ENCODE measurements at places on chromosomes 12 and 14. TPM values are rescaled to one million over a fixed set of nuclear protein-coding genes. Genes with fewer than 3 reads are reported as not detected.

DNA sequence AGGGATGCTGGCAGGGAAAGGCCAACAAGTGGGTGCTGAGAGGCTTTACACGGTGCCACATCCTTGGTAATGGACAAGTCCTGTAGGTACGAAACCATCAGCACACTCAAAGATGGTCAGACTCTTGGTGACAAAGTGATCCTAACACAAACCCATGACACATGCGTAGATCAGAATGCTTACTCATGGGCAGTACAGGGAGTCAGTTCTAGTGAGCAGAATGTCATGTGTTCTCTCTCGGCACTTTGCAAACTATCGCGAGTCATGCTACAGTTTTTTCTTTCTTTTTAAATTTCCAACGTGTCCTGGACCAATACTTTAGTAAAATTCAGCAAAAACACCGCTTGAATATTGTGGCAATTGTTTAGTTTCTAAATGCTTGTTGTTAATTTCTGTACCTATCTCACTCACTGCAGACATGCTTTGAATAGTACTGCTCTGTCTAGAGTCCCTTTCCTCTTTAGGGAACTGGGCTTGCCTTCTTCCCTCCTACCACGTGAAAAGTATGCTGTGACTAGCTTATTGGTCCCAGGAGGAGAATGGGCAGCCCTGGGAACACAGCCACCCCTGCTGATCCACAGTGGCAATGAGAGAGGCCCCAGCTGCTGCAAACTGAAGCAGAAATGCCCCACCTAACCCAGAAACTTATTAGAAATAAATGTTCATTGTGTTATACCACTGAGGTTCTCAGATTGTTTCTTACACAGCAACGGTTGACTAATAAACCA lies 62.4 kb downstream of the UBR7 start:
- DNase-seq: peak; percentile 60

The TAS2R8 gene
- not detected for total RNA-seq

The GYS2 gene
- total RNA-seq: not detected

The PRB2 gene
- not detected for total RNA-seq

- no peak for DNase-seq
Measured at GRCh38 chr12:131129839-131130238, 176.1 kb downstream of the ADGRD1 start.

The PRH2 gene
- not detected for total RNA-seq

The RNF10 gene
- total RNA-seq: 59.4 TPM

DNA sequence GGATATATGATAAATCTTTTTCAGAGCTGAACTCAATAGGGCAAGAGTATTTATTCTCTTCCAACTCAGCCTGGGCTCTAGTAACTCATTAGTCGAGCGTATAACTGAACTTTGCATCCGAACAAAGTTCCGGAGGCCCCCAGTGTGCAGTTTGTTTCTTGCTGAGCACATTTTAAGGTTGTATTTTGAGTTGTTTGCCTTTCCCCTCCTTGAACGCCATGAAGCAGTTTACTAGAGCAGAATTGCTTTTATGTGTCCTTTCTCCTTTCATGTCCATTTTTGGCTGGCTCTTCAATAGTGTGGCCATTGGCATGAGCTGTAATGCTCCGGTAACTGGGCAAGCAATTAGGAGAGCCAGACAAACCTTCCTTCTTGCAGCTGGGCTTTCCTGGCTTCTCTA lies 105.3 kb downstream of the WIF1 start:
- DNase-seq: no peak

The B4GALNT3 gene
- 3.3 TPM for total RNA-seq

DNA sequence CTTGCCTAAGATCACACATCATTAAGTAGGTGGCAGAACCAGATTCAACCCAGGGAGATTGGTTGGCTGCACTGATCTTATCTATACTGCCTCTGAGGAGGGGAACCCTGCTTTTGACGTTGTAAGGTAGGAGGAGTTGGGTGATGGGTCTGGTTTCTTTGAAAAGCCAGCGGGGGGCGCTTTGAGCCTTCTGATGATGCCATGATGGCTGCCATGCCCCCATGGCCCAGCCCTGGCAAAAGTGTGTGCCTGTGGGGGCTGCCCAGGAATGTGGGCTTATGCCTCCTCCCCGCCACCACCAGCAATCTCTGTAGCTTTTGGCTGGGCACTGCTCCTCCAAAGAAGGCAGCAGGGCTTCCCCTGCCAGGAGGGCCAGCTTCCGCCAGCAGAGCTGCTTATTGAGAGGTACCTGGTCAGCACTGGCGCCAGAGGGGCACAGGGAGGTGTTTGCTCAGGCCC lies 224.3 kb downstream of the SLC41A2 start:
- DNase-seq: no peak

GRCh38 chr12:77087427-77087826 lies 22.1 kb upstream of the E2F7 start:
- no peak for DNase-seq

DNA sequence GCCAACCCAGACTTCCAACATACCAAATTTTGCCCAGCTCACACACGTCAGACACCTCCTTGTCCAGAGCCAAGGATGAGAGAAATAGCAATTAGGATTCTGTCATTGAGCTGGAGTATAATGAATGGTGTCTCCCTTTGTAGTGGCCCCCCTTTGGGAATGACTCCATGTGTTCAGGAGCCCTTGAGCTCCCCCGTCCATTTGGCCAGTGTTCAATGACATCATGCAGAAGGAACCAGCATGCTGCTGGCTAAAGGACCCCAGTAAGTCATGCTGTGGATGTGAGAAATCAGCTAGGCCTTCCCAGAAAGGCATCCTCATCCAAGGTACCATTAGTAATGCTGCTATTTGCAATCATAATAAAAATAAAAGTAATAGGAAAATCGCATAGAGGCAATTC lies 158.8 kb upstream of the SRRM4 start:
- no peak for DNase-seq

DNA sequence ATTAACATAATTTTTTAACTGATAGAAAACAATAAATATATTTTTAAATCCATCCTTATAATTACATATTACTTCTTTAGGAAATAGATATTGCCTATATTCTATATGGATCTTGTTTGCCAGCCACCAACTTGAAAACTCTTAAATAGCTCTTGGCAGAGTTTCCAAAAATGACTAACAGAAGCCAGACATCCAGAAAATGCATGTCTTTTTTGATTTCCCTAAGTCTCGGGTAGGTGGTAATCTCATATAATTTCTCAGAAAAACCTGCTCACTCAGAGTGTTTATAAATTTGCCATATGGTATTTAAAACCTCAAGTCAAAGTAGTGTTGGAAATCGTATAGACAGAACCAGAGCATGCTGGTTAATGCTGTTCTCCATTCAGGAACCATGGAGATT lies 360.4 kb upstream of the FOXG1 start:
- DNase-seq: peak; percentile 7

DNA sequence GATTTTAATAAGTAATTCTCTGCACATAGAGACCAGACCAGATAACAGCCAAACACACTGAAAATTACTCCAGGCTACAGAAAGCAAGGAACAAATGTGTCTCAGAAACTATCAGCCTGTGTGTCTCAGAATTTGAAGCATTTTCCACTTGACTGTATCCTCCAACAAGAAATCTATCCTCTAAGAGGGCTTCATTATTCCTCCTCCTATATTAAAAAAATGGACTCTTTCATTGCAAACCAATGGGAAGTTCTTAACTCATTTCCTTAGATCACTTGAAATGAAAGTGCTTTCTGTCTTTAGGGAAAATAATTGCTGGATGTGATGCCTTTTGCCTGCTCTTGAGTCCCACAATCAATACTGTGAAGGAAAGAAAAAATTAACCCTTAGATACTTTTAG lies 2.3 kb downstream of the ST8SIA1 start:
- no peak for DNase-seq

The RD3L gene
- total RNA-seq: not detected

DNA sequence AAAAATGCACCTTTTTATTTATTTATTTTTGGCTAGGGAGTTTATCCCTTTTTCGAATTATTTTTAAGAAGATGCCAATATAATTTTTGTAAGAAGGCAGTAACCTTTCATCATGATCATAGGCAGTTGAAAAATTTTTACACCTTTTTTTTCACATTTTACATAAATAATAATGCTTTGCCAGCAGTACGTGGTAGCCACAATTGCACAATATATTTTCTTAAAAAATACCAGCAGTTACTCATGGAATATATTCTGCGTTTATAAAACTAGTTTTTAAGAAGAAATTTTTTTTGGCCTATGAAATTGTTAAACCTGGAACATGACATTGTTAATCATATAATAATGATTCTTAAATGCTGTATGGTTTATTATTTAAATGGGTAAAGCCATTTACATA lies 14.9 kb upstream of the SNAPC1 start:
- DNase-seq: no peak

The SLC2A3 gene
- total RNA-seq: 51.9 TPM

GRCh38 chr14:100084591-100084990 lies 19.4 kb downstream of the EVL start:
- no peak for DNase-seq

GRCh38 chr12:64729909-64730587 lies 29.2 kb downstream of the GNS start:
- DNase-seq: no peak

- no peak for DNase-seq
Measured at GRCh38 chr12:25025260-25025659, 76.4 kb upstream of the BCAT1 start.

GRCh38 chr12:14572401-14572800 lies 4.7 kb upstream of the PLBD1 start:
- no peak for DNase-seq

The HOXC5 gene
- not detected for total RNA-seq

The LRRC9 gene
- total RNA-seq: not detected
